ENCODE measurements at places on chromosomes 11 and 22.

- no peak for DNase-seq
Measured at GRCh38 chr11:117671370-117671769, 125.6 kb downstream of the DSCAML1 start.

DNA sequence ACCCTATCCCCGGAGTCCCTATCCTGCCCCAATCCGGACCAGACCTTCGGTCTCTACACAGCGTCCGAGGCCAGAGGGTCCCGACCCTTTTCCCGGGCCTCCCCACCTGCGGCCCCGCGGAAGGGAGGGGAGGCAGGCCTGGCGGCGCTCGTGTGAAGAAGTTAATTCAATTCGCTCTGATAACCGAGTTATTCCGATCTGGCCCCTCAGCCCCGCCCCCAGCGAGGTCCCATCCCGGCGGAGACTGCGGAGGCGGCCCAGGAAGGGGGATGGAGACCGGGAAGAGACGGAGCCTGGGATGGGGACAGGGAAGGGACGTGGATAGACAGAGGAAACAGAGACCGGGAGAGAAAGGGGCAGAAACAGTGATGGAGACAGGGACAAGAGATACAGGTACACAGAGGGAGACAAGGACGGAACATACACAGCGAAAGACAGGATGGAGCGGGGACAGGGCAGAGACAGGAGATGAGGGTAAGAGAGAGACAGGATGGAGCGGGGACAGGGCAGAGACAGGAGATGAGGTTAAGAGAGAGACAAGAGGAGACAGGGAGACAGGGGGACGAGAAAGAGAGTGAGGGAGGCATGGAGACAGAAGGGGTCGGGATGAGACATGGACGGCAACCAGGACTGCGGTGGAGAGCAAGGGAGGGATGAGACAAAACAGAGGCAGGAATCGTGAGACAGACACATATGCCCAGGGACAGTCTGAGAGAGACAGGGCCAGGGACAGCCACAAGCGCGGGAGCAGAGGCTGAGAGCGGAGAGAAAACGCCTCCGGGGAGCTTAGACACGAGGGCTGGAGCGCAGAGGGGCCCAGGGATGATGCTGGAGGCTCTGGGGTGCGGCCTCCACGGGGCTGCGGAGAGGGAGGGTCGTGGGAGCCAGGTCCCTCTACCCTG is 636 bp upstream of the PHOX2A start:
- DNase-seq: no peak

DNA sequence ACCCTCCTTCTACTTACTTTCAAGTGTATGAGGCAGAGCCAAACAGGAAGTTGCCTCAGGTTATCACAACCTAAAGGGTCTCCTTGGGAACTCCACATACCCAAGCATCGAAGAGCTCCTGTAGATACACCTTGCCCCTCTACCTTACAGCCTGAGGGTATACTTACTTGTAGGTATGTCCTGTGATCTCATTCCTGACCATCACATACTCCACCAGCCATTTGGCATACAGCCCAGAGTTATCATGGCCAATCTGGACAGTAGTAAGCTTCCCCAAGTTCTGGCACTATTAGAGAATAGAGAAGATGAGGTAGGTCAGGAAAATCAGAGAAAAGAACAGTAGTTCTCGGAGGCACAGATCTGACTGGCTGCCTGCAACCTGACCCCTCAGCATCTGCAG is 53.4 kb upstream of the SCUBE2 start:
- DNase-seq: no peak

DNA sequence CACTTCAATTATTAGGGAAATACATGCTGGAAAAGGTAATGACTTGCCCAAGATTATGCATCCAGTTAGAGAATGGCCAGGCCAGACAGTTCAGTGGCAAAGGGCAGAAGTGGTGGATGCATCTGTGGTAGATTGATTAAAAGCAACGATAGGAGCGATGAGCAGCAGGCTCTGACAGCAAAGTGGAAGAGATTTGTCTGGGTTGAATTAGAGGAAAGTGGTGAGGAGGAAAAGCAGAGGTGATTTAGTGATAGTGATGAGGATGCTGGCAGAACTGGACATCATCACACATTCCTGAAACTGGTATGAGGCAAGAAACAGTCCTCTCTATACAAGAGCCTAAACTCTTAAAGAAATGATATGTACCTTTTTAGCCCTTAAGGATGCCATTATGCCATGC is 12.5 kb downstream of the HSD17B12 start:
- no peak for DNase-seq

DNA sequence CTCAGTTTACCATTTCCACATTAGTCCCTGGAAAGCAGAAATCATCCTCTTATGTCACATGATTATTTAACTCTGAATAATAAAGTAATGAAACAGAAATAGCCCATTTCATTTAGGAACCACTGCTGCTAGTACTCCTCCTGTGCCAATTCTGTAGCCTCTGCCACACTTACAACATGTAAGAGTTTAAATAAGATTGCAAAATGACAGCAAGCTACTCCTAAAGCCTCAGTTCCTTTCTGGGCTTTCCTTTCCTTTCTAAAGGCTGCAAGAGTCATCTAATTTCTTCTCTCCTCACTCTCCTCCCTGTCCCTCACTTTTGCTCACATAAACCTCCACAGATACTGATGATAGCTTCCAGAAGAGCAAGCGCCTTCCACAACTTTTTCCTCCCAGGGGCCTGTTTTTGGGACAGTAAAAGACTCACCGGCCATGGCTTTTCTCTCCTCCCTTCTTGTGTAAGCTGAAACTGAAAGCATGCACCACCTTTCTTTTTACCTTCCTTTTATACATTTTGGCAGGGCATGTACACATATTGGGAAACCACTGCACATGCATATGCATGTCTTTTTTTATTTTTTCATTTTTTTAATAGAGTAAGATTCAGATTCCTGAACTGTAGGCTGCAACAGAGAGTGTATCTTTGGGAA is 38.5 kb downstream of the CARD18 start:
- DNase-seq: no peak

DNA sequence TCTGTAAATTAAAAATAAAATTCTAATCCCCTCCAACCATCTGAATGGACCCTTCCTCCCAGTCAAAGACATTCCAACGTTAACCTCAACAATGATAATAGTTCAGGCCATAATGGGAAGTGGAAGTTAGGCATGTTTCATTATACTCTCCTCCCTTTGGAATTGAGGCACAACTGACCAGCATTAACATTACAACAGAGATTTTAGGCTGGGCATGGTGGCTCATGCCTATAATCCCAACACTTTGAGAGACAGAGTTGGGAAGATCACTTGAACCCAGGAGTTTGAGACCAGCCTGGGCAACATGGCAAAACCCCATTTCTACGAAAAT is 2.4 kb upstream of the CTSF start:
- DNase-seq: no peak

DNA sequence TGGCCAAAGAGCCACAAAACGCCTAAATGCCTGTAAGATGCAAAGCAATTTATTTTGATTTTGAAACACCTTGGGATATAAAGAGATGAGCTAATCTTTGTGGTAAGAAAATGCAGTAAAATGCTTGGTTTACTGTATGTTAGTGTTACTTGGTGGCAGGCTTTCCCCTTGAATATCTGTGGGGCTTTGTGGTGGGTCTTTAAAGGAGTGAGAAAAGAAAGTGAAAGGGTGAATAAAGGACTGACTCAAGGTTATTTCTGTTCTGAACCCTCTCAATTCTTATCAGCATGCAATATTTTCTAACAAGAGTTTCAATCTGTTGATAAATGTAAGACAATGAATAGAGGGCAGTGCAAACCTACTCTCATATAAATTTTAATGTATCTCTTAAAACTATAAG is 1555.9 kb upstream of the RAG2 start:
- DNase-seq: no peak

GRCh38 chr11:45394294-45395085 is 108.3 kb upstream of the SYT13 start:
- no peak for DNase-seq

DNA sequence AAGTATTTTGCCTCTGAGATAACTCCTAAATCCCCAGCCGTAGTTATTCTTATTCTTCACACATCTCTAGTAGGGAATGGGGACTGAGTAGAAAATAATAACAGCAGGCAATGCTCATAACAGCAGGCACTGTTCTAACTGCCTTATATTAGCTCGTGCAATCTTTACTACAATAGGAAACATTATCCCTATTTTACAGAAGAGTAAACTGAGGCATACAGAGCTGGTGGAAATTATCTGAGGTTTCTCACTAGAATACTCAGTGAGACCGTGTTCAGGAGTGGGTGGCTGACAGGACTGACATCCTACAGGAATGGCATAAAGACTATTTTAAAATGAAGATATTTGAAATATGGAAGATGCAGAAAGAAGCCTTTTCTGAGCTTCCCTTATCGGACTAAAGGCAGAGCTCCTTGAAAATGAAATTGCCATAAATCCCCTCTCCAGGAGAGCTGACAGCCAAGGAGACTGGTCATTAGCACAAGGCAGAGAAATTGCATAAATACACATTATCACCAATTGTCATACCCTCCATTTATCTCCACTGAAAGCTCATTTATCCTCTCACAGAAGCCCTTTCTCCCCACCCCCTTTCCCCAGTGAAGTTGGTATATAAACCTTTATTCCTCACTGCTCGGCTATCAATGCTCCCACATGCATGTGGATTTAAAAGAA is 93.9 kb downstream of the RASSF10 start:
- no peak for DNase-seq

DNA sequence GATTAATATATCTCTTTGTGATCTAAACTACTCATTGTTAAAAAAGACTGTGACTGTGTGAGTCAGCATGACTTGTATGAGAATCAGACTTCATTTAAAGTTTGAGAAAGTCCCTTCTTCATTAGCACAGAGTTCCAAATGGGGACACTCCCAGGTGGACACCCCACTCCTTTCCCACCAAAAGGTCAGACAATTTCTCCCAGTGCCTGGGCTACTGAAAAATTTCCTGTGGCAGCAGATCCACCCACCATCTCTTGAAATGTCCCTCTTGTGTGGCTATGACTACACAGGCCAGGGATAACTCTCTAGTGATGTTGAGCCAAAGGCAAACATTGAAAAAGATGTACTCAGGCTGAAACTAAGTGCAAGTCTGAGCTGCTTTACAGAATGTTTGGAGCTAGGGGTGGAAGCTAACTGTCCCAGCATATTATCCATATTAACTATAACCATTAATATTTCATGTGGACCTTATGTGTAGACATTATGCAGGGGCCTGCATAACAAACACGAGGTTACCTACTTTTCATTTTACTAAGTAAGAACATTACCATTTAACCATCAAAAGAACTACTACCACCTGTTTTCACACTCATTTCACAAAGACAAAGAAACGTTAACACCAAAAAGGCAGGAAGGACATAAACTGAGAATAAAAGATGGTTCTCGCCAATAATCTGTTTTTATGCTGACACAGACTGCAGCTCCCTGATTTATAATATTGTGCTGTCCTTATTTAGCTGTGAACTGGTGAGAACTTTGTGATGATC is 44.8 kb downstream of the MMP20 start:
- no peak for DNase-seq

DNA sequence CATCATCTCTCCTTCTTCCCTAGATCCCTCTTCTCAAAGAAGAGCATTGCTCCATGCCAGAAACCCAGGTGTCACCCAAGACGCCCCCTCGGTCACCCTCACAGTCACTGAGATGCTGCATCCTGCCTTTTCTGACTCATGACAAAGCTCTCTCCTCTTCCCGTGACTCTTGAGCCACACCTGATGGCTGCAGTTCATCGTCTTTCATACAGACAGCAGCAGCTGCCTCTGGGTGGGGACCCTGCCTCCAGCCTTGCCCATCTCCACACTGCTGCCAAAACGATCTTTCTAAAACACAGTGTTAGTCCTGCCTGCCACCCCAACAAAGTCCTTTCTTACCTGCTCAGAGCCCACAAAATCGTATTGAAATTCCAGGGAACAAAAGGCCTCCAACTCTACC is 44.8 kb downstream of the BUD13 start:
- no peak for DNase-seq

GRCh38 chr11:103923451-103923931 is 112.9 kb upstream of the DDI1 start:
- no peak for DNase-seq

DNA sequence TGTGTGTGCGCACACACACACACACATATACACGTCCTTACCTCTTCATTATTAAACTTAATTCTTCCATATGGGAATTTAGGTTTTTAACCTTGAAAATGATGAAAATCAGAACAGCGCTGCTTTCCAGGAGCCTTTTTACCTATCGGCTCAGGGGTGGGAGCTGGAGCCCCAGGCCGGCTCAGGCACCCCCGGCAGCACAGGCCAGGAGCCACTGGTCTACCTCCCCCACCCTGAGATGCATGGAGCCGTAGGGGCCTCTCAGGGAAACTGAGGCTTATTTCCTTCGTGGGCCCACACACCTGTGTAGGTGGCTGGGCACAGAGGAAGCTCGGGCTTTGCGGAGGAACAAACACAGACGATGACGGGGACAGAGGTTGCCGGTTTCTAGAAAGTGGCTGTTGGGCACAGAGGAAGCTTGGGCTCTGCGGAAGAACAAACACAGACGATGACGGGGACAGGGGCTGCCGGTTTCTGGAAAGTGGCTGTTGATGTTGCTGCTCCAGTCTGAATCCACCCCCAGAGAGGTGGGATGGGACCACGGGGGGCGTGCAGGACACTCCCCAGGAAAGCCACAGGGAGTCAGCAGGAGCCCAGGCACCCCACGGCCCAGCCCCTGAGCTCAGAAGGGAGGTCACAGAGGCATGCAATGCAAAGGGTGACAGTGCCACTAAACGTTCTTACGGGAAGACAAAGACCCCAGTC is 149.4 kb downstream of the BRD1 start:
- no peak for DNase-seq

DNA sequence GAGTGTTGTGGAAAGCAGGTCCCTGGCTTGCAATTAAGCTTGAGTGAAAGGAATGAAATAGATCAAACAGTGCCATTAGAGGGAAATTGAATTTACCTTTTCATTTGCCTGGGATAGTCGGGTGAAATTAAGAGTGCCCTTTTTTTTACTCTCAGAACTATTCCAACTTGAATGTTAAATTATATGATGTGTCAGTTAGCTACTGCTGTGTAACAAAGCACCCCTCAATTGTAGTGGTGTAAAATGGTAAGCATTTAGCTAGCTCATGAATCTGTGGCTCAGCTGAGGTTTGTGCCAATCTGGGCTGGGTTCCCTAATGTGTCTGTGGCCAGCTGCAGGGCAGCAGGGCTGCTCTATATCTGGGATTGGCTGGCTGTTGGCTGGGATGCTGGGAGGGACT is 571.4 kb downstream of the MN1 start:
- no peak for DNase-seq

- no peak for DNase-seq
Measured at GRCh38 chr22:27083610-27084009, 426.2 kb downstream of the MIAT start.

DNA sequence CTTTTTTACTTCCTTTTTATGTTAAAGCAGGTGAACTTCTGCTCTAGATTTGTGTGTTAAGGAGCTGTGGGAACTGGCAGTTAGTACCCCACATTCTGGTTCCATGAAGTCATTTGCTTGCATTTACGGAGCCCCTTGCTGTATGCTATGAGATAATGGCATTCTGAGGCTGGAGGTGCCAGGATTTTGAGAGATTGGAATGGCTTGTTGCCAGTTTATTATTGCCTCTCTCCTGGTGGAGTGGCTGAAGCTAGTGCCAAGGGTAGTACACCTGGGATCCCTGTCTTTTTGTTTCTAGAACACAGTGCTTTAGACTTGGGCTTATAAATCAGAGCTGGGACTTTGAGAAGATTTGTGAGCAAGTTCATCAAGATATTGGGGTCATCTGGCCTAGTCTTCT is 73.8 kb downstream of the STIM1 start:
- DNase-seq: no peak

Measured in CD4-positive, alpha-beta T cell treated with Interleukin-12 subunit alpha and Interleukin-12 subunit beta, for 1 hour (primary cell).